ENCODE measurements at places on chromosomes 5 and 9.

DNA sequence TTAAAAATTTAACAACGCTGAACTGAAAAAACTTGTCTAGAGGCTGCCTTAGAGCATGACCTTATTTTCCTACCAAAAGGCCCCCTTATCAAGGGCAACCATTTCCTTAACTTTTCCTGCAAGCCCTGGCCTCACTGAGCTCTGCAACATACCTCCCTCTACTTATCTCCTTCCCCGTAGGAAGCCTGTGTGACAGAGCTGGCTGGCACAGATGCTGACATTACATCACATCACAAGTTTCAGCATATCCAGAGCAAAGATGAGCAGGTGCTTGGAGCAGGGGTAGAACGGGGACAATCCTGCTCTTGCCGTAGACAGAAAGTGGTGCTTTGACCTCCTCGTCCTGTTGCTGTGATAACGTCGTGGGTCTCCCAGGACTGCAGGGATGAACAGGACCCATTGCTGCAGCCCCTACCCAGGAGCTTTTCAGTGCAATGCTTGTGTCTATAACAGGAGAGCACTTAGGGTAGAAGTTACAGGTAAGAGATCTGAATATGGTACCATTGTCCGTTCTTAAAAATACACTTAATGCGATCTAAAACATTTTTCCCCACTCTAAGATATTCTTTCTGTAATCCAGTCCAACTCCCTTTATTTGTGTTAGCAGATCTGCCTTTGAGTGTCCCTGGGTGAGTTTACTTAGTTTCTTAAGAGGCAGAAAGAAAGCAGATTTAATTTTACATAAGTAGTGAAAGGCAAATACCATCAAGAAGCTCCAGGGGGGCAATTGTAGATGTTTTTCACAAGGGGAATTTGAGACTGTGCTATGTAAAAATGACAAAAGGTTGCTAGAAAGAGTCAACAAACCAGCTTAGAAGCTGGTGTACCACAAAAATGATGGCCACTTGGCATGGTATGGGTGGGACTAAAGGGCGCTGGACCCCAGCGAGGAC is 101.9 kb upstream of the EFNA5 start:
- no peak for DNase-seq

- DNase-seq: peak; percentile 58
Measured at GRCh38 chr5:9212605-9213004, 333.3 kb downstream of the SEMA5A start.

DNA sequence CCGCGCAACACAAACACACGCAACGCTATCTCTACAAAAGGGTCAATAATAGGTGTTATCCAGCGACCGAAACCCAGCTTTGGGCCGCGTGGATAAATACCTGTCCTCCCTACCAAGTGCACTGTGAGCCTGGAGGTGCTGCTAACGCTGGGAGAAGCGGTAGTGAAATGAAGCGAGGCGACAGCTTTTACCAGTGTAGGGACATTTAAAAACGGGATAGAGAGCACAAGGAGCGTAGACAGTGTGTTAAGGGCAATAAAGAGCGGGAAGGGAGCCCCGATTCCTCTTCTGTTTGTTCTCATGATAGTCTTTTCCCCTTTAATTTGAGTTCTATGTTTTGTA is 421 bp upstream of the DEPDC1B start:
- no peak for DNase-seq

- peak; percentile 85 for DNase-seq
Measured at GRCh38 chr5:39547553-39548154, 122.9 kb upstream of the DAB2 start.

- no peak for DNase-seq
Measured at GRCh38 chr9:22657713-22658112, 211.1 kb downstream of the DMRTA1 start.

GRCh38 chr9:127523312-127523851 is 72.1 kb downstream of the LRSAM1 start:
- no peak for DNase-seq

All from fibroblast of skin of right quadriceps (primary cell).